ENCODE measurements at places on chromosomes 16 and 17.

DNA sequence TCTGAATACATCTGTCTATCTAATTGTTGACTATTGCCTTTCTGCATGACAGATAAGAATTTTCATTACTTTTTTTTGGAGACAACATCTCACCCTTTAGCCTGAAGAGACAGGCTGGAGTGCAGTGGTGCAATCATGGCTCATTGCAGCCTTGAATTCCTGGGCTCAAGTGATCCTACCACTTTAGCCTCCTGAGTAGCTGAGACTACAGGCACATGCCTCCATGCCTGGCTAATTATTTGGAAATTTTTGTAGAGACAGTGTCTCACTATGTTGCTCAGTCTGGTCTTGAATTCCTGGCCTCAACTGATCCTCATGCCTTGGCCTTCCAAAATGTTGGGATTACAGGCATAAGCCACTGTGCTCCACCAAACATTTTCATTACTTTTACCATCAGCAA lies 99.8 kb upstream of the ELAC2 start:
- DNase-seq, result no peak

DNA sequence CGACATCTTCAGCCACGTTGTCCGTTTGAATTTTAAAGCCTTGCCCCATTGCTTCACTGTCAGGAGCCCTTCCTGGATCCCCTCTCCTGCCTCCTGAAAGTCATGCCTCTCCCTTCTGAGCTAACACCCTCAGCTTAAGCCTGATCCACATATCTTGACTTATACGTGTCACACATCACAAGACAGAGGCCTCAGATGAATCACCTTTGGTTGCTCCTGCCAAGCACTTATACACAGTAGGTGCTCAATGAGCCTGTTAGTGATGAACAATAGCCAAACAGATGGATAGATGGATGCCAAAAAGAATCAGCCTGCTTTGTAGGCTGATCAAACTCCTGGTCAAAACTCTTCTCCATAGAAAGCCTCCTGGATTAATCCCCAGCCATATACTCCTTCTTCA lies 31.8 kb downstream of the PITPNM3 start:
- DNase-seq, result no peak

DNA sequence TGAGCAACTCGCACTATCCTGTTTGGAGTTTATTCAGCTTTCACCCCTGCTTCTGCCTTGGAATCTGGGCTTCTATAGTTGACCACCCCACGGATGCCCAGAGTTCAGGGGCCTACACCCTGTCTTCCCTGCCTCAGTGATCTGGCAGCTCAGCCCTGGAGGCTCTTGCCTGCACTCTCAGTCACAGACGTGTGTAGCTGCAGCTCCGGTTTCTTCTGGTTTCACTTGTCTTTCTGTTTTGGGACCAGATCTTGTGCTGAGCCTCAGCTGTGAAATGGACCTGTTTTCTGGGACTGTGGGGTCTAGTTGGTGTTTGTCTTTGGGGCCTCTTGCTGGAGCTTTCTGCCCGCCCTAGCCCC lies 5.8 kb downstream of the GPT2 start:
- no peak for DNase-seq

GRCh38 chr17:67293251-67294203 lies 48.5 kb upstream of the HELZ start:
- peak; percentile 7 for DNase-seq

DNA sequence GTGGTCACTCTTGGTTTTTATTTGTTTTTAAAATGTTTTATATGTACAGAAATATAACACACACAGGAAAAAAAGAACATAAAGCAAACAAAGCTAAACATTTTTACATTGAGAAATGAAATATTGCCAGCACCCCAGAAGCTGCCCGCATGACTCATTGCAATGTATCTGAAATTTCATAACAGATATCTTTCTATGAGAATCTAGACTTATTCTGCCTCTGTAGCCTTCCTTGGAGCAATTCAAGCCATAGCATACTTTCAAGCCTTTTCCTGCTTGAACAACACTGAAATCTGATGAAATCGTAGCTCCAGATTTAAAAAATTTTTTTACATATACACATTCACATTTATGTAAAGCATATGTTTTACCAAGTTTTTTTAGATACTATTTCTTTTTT lies 86.9 kb downstream of the RBBP6 start:
- DNase-seq, result no peak

DNA sequence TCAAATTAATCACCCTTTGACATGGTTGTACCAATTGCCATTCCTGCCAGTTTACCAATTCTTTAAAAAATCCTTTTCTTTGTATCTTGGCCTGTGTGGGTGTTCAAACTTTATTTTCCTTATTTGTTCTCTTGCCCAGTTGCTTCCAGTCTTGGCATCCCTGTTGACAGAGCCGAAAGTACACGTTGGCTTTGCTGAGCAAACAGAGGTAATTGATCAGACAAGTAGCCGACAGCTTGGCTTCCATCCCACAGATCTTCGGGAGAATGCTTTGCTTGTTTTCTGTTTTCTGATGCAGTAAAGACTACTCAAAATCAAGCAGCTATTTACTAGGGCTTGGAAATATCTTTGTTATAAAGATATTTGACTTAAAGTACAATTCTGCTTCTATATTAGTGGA lies 506.8 kb upstream of the SALL1 start:
- DNase-seq, result no peak

GRCh38 chr16:4365014-4365406 lies 6.6 kb upstream of the VASN start:
- no peak for DNase-seq

GRCh38 chr17:72613806-72614292 lies 478.6 kb downstream of the SLC39A11 start:
- no peak for DNase-seq

GRCh38 chr16:48561960-48562393 lies 48.0 kb downstream of the N4BP1 start:
- DNase-seq, result no peak

- DNase-seq, result no peak
These were observed 26.3 kb downstream of the MARCHF10 start for GRCh38 chr17:62781831-62782251.

DNA sequence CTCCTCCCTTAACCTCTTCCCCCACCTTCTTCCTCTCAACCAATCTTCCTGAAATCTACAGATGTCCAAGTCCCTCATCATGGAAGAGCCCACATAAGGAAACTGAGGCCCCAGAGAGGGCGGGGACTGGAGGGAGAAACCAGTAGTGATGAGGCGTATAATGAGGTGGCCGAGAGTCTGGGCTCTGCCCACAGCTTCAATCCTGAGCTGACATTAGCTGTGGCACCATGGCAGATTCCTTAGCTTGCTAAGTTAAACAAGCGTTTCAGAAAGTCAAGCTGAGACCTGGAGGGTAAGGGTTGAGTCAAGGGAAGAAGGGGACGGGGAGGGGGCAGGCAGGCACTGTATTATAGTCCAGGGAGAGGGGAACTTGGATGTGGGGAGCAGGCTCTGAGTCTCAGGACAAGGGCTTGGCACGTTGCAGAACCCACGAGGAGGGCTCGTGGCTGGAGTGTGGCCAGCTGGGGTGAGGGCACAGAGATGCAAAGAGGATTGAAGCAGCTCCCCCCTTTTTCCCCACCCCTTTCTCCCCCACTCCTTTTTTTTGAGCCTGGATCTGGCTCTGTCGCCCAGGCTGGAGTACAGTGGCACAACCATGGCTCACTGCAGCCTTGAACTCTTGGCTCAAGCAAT lies 13.3 kb downstream of the ARHGAP23 start:
- DNase-seq, result no peak

DNA sequence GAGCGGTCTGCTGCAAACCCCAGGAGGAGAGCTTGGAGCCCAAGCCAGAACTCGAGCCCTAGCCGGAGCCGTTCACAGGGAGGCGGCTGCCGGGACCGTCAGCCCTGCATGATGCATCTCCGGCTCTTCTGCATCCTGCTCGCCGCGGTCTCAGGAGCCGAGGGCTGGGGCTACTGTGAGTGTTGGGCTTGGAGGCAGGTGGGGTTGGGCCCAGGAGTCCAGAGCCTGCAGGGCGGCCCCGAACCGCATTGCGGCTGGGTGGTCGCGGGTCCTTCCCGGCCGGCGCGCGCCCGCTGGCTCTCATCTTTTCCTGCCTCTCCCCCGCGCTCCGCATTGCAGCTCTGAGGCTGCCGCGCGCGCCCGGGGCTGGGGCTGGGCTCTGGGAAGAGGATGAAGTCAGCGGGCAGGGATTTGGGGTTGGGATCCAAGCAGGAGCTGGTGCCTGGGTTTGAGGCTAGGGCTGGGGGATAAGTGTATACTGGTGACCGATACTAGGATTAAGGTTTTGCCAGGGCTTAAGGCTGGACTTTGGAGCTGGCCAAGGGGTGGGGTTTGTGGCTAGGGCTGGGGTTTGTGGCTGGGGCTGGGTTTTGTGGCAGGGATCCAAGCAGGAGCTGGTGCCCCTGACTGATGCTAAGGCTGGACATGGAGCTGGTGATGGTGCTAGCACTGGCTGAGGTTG lies 532 bp downstream of the CNTNAP1 start:
- peak; percentile 43 for DNase-seq

- DNase-seq, result no peak
These were observed 16.8 kb upstream of the HAS3 start for GRCh38 chr16:69088684-69089083.
